Osteoblast (primary cell): ENCODE measurements at places on chromosomes 2 and 18. TPM values are rescaled to one million over a fixed set of nuclear protein-coding genes. Genes with fewer than 3 reads are reported as not detected.

The IL1R2 gene
- 0.36 and 0.88 TPM in 2 replicates for total RNA-seq

The CDH19 gene
- not detected in 2 replicates for total RNA-seq

The RFX8 gene
- total RNA-seq = 7.6 and 10.0 TPM in 2 replicates

The FTCDNL1 gene
- total RNA-seq = 4.7 and 5.0 TPM in 2 replicates

The POMC gene
- total RNA-seq = 0.59 and 2.2 TPM in 2 replicates

The DNAJC5G gene
- not detected in 2 replicates for total RNA-seq

The PAX8 gene
- total RNA-seq = 1.8 and 2.9 TPM in 2 replicates

DNA sequence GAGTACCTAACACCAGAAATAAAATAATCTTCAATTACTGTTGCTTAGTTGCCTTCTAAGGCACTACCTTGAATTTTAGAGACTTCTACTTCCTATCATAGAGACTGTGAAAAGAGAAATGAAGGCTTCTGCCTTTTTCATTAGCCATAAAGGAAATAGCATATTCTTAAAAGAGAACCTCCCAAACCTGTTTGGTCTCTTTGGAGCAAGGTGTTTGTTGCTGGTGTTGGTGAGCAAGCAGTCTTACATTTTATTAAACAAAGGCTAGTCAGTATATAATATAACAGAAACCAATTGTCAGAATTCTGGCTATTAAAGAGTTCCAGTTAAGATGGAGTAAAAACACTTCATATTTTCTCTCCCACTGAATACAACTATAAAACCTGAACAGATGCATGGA, 116.4 kb downstream of the TAF4B start:
- DNase-seq = no peak

GRCh38 chr2:174634130-174635014, 36.8 kb upstream of the WIPF1 start:
- no peak for DNase-seq

DNA sequence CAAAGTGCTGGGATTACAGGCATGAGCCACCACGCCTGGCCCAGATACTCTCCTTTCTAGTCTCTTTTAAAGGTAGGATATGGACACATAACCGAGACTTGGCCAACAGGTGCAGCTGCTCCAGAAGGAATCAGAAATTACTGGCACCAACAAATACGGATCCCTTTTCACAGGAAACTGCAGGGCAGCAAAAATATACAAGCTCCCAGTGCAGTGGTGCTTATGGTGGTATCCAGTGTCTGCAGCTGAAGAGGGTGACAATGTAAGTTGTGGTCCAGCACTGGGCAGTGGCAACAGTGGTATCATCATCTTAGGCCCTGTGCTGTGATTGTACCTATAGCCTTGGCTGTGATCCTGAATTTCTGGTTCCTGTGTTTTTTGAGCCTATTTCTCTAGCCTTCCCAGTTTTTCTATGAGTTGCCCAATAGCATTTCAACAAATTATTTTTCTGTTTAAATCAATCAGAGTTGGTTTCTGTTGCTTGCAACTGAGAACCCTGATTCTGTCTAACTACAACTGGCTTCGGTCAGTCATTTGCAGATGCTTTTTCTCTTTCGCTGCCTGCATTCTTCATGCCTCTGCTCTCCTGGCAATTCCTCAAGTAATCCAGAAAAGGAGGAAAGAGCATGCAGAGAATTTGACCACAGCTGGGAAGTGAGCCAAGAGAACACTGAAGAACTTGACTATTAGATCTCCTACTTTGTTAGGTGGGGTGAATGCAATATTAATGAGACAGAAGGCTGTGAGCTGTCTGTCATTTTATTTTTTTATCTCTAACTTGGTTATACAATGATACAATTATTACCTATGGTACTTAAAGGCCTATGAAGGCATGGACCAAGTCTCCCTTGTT, 30.8 kb upstream of the EML4 start:
- DNase-seq = no peak

DNA sequence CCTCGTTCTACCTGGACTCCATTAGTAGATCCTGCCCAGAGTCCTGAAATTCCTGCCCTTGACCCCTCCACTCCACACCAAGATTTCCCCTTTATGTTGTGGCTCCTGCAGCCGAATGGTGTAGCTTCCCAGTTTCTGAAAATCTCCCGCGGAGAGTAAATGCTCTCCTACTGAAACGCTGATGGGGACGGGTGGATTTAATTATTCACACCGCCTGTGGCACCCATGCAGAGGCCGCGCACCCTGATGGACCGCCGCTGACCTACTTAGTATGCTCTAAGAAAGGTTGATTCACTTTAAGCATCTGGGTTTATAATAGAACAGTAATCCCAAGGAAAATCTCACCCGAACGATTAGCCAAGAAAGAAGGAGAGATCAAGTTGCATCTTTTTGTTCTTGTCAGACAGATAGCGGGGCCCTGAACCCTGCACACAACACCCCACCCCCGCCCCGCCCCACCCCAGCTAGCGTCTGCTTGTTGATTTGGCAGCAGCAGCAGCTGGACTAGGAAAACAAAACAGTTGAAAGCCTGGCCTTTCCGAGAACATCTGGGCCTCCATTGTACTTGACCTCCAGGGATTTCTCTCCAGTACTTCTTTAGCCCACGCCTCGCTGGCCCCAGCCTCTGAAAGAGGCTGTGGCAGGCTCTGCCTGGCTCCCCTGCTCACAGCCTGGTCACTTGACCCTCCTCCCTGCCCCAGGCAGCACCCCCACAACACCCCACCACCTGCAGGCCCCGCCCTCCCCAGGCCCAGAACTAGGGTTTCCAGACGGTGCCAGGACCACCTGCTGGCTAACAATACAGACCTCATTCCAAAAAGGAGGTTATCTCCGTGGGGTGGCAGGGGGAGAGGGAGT, 53.6 kb downstream of the DPYSL5 start:
- peak; percentile 67 for DNase-seq

DNA sequence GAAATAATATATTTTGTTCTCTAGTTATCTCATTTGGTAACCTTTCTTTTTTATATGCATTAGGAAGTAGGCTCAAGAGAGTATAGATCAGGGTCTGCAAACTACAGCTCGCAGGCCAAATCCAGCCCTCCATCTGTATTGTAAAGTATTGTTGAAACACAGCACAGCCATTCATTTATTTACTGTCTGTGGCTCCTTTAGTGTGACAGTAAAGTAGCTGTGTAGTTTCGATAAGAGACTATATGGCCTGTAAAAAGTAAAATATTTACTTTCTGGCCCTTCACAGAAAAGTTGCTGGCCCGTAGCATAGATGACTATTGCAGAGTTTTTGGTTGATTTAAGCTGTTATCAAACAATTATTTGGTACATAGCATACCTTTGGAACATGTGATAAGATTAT, 67.6 kb downstream of the MIB1 start:
- no peak for DNase-seq

DNA sequence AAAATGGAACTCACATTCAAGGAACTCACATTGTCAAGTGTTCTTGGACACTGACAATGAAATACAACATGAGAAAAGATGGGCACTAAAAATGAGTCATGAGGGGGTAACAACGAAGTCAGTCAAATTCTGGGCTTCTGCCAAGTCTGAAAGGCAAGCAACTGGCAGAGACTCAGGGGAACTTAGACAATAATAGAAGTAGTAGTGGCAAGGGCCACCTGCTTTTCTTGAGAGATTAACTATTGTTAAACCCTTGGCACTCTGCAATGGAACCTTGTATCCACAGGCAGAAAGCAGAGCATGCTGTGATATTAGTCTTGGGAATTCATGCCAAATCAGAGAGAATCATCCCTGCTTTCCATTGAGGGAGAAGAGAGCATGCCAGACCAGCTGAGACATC, 382.6 kb upstream of the CDH2 start:
- no peak for DNase-seq

GRCh38 chr2:170189757-170190156, 11.8 kb downstream of the MYO3B start:
- DNase-seq = no peak

DNA sequence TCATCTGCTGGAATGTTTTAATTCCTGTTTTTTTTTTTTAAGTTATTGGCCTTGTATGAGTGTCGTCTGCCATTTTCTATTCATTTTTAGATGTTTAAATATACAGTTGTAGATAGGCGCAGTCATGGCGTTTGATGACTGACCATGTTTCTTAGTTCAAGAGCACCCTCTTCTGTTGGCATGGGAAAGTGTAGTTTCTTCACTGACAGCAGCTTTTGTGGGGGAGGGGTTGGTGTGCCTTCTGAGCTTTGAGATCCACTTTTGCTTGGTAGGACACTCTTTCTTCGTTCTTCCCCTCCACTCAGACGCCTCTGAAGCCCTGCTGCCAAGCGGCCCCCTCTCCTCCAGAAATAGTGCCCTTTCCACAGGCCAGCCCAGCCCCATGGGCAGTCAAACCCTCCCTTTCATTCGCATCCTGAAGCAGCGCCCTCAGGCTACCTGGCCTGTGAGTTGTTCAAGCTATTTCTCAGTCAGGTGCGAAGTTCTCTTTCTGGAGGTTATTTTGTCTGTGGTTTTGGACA, 492.0 kb downstream of the TNS1 start:
- DNase-seq = peak; percentile 90

- no peak for DNase-seq
These were observed 309.5 kb downstream of the PIK3C3 start for GRCh38 chr18:42264497-42264896.

DNA sequence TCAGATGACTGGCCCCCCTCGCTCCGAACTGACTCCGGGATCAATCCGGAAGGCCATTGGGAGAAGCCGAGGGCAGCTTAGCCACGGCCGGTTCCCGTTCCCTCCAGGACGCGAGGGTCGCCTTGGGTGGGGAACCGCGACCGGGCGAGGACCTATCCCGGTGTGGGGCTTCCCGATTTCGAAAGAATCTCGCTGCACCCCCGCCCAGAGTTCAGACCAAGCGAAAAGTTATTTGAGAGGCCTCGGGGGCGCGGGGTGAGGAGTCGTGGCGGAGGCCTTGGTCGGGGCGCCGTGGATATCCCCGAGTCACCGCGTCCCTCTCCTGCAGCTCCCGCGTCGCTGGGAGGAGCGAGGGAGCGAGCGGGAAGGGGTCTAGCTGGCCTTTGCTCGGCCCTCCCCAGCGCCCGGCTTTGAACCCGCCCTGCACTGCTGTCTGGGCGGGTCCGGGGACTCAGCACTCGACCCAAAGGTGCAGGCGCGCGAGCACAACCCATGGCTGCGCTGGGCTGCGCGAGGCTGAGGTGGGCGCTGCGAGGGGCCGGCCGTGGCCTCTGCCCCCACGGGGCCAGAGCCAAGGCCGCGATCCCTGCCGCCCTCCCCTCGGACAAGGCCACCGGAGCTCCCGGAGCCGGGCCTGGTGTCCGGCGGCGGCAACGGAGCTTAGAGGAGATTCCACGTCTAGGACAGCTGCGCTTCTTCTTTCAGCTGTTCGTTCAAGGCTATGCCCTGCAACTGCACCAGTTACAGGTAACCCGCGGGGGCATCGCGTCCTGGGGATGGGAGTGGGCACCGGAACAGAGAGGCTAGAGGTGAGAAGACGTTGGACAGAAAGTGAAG, at the start of gene CYP27A1:
Gene CYP27A1 (plus strand): TSS at position 457 of the 837 bp plus-strand sequence. CDS start 36 bp downstream, at position 493.
- peak; percentile 95 for DNase-seq

DNA sequence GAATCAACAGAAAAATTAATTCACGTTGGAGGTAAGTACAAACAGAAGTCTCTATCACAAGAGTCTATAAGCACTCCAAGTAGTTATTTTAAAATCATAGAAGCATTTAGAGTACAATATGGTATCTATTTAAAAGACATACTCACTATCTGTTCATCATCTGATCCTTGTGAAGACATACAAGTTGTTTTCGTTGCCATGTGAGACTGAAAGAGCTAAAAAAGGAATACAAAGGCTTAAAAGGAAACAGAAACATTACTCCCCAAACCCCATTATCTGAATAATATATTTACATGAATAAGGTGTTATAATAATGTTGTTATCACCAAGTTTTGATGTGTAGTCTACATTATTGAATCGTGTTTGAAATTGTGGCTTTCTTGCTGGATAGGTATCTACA, 20.9 kb downstream of the SEPTIN10 start:
- DNase-seq = no peak

DNA sequence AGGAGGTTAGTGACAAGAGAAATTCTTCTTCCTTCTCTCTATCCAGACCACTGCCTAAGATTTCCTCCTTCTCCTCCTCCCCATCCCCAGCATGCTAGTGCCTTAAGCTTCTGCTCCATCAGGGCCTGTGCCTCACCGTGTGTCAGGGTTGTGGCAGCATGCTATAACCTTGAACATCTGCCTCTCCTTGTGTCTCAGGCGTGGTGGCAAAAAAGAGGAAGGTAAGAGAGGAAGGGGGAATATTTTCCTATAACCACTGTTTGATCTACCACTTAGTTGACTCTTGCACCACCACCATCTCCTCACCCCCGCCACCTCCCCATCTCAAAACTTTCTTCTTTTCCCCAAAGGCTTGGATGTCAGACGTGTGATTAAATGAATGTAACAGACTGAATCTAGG, 38.3 kb upstream of the PEX13 start:
- no peak for DNase-seq

DNA sequence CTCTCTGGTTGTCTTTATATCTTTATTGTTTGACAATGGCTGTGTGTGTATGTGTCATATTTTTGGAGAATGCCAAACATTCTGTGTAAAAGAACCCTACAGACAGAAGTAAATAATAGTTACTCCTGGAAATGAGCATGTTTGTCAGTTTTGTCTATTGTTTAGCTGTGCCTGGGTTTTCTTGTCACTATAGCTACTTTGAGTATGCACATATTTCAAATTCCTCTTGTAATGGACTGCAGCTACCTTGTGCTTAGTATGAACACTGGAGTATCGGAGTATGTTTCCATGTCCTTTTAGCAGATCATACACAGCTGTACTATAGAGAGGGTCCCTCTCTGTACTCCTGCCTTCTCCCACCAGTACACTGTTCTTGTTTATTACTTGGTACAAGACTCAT, 58.0 kb upstream of the DOCK10 start:
- peak; percentile 23 for DNase-seq

GRCh38 chr2:153165021-153165420, 313.5 kb downstream of the RPRM start:
- DNase-seq = no peak

DNA sequence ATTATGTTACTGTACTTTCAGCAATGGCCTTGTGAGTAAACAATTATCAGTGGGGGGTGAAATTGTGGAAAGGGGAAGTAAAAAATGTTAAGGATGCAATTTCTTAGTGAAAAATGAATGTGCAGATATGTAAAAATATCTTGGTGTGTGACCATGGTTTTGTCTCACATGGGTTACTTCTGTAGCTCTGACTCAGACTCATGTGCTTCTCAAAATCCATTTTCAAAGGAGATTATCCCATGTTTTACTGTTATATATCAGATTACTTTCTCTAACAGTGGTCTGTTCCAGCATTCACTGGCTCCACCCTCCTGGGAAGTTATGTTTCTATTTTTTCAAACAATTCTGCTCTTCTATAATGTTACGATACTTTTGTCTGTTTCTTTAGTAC, 298.2 kb upstream of the COL3A1 start:
- peak; percentile 23 for DNase-seq

- peak; percentile 26 for DNase-seq
These were observed 23.8 kb upstream of the HPCAL1 start for GRCh38 chr2:10278763-10279471.

DNA sequence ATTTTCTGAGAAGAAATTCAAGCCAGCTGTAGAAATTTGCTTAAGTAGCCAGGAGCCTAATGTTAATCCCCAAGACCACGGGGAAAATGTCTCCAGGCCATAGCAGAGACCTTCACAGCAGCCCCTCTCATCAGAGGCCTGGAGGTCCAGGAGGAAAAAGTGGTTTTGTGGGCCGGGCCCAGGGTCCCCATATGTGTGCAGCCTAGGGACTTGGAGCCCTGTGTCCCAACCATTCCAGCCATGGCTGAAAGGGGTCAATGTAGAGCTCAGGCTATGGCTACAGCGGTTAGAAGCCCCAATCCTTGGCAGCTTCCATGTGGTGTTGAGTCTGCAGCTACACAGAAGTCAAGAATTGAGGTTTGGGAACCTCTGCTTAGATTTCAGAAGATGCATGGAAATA, 14.2 kb upstream of the TTC21B start:
- DNase-seq = no peak

- DNase-seq = peak; percentile 34
These were observed 79.4 kb downstream of the TMEM182 start for GRCh38 chr2:102841107-102841840.
